ENCODE measurements at places on chromosomes 16 and 17. TPM values are rescaled to one million over a fixed set of nuclear protein-coding genes. Genes with fewer than 3 reads are reported as not detected.

DNA sequence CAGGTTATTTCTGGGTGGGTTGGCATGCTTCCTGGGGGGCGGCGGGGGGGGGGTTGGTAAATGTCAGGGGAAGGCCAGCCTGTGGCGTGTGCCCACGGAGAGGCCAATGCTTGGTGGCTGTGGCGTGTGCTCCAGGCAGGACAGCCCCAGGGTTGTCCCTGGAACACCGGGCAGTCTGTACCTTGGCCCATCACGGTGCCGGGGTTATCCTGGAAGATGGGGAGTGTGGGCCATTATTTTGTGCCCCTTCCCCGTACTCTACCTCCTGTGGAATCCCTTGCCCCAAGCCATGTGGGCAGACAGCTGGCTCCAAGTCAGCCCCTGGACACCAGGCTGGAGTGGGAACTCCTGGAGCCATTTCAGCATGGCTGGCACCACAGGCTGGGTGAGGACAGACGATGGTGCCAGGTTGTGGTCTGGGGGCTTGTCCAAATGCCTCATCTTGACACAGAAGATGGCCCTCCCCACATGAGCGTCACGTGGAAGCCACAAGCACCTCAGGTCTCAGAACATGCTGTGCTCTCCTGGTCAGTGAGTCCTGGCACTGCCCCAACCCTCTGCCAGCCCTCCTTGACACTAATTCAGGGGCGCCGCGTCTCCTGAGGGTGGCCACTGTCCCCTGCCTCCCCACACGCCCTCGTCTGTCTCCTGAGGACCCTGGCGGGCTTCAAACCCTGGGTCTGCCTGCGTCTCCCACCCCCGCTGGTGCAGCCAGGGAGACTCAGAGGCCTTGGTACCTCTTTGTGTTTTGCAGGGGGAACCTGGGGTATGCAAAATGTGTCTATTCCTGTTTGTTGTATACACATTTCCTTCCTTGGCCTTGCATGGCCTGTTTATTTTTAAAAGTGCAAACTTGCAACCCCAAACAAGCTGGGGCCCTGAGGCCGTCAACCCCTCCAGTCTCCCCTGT is 4.3 kb downstream of the SLC16A3 start:
- H3K4me3 ChIP-seq: no peak overlapping the region
- peaks cover 6% of the 10 kb centered on the region for H3K4me1 ChIP-seq
- H3K27me3 ChIP-seq: no peaks in the 10 kb centered on the region
- peak overlapping the region; percentile 77 for H3K27ac ChIP-seq
- H3K36me3 ChIP-seq: peaks cover 5% of the 10 kb centered on the region

Gene CA5A
- total RNA-seq: 0.22 TPM

DNA sequence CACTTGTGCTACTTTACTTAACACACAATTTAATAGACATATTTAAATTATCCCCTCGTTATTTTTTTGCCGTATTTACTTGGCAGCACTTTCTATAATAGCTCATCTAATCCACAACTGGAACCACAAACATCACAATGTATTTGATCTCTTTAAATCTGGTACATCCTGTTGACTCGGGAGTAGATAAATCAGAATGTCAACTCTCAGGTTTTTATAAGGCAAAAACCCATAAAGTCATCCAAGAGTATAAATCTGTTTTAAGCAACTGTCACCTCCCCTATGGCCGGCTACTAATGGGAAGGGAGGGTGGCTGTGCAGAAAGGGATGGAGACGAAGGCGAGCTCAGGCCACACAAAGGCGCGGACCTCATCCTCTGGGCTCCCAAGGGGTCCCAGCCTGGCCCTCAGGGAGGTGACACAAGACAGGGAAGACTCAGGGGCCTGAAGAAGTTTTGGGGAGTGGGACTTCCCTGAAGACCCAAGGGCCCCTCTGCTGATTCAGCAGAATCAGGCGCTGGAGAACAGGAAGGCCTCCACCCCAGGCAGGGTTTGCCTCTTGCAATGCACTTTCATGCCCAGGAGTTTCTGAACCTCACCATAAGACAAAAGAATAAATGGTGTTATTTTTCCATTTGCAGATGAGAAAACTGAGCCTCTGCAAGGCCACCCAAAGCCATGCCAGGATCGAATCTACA is 122.5 kb downstream of the ZNF423 start:
- no peaks in the 10 kb centered on the region for H3K36me3 ChIP-seq
- H3K27me3 ChIP-seq: no peaks in the 10 kb centered on the region
- DNase-seq: no peak
- no peak overlapping the region for H3K27ac ChIP-seq
- no peaks in the 10 kb centered on the region for H3K4me1 ChIP-seq

DNA sequence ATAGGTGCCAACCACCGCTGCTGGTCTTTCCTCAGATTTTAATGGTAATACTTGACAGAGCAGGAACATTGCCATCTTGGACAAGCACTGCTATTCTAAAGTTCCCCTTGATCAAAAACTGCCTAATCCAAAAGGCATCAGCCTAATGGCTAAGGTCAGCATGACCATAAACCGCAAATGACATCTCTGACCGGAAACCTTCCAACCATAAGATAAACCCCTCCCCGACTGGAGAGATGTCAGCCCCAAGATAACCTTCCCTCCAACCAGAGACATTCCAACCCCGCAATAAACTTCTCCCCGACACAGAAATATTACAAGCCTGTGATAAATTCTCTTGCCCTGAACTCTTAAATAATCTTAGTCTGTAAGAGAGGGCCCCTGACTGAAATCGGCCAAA is 7.4 kb upstream of the DHX40 start:
- no peaks in the 10 kb centered on the region for H3K27me3 ChIP-seq
- no peaks in the 10 kb centered on the region for H3K4me1 ChIP-seq
- no peak for DNase-seq

GRCh38 chr17:43994272-43995149 is 9.9 kb upstream of the NAGS start:
- DNase-seq: peak; percentile 80
- H3K4me3 ChIP-seq: peak overlapping the region; percentile 49
- no peaks in the 10 kb centered on the region for H3K36me3 ChIP-seq
- H3K4me1 ChIP-seq: no peaks in the 10 kb centered on the region

GRCh38 chr17:42288803-42289610 is 709 bp downstream of the STAT5A start:
- no peaks in the 10 kb centered on the region for H3K27me3 ChIP-seq
- H3K4me1 ChIP-seq: peaks cover 85% of the 10 kb centered on the region
- H3K36me3 ChIP-seq: peaks cover 24% of the 10 kb centered on the region
- H3K4me3 ChIP-seq: peak overlapping the region; percentile 96
- H3K27ac ChIP-seq: peak overlapping the region; percentile 76

- no peak overlapping the region for H3K4me3 ChIP-seq
- H3K27ac ChIP-seq: no peak overlapping the region
- no peaks in the 10 kb centered on the region for H3K27me3 ChIP-seq
- H3K36me3 ChIP-seq: no peaks in the 10 kb centered on the region
- H3K4me1 ChIP-seq: no peaks in the 10 kb centered on the region
- no peak for DNase-seq
Observed at GRCh38 chr17:15091825-15092224, 173.3 kb downstream of the PMP22 start.

GRCh38 chr16:7765079-7765550 is 432.5 kb downstream of the RBFOX1 start:
- no peak overlapping the region for H3K27ac ChIP-seq
- no peaks in the 10 kb centered on the region for H3K36me3 ChIP-seq
- H3K4me1 ChIP-seq: no peaks in the 10 kb centered on the region
- H3K4me3 ChIP-seq: no peak overlapping the region

Gene KLHL10
- total RNA-seq: 0.36 TPM

Gene PLD6
- 8.0 TPM for total RNA-seq

DNA sequence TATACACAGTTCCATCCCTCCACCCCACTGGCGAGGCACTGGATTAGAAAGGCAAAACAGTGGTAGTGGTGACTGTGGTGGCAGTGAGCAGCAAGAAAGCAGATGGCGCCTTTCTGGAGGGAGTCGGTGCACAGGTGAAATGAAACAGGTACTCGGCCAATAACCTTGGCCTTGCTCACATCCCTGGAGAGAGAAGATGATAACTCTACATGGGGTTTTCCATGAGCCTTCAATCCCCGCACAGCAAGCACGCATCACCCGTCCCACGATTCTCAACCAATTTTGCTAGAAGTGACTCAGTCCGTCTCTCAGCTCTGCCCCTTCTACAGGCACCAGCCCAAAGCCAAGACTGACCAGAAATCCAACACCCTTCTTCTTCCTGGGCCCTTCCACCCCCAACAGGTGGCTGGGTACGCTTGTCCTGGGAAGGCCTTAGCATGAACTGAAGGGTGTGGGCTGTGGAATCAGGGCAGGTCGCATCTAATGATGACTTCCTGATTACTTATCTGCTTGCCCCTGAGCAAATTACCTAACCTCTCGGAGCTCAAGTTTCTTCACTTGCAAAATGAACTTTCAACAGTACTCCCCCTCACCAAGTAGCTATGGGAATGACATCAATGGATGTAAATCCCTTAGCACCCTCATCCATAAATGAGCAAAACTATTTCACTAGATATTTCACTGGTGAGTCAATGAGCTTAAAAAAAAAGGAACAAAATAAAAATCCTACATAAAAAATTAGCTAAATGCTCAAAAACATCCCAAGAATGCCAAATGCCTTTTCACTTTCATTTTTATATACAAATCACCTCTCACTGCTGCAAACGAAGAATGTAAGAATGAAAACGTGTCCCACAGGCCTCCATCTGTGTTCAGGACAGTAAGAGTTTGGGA is 18.0 kb downstream of the XPO6 start:
- H3K27ac ChIP-seq: peak overlapping the region; percentile 94
- H3K4me1 ChIP-seq: peaks cover 87% of the 10 kb centered on the region
- H3K27me3 ChIP-seq: no peaks in the 10 kb centered on the region
- H3K4me3 ChIP-seq: peak overlapping the region; percentile 83

DNA sequence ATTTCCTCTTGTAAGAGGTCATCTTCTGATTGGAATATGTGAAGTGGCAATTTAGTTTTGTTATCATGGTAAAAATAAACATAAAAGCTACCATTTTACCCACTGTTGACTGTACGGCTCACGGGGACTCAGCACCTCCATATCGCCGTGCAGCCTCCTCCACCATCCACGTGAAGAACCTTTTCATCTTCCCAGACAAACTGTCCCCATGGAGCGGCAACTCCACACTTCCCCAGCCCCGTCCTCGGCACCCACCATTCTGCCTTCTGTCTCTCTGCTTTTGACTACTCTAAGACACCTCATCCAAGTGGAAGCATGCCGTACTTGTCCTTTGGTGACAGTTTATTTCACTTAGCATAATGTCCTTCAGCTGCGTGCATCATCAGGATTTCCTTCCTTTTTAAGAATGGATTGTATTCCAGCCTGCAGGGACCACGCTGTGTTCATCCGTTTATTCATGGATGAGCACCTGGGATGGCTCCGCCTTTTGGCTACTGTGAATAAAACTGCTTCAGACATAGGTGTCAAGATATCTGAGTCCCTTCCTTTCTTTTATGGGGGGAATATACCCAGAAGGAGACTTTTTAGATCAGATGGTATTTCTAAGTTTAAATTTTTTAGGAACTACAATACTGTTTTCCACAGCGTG is 14.3 kb downstream of the FBXO31 start:
- no peak overlapping the region for H3K27ac ChIP-seq
- H3K4me1 ChIP-seq: peaks cover 37% of the 10 kb centered on the region
- no peak for DNase-seq
- H3K36me3 ChIP-seq: no peaks in the 10 kb centered on the region

Gene CSH1
- not detected for total RNA-seq

Data from activated T-cell treated with anti-CD3 and anti-CD28 coated beads, Interleukin-2, amount 50 U/mL, for 72 hours (primary cell).